ENCODE measurements at places on chromosomes 1 and 21. TPM values are rescaled to one million over a fixed set of nuclear protein-coding genes. Genes with fewer than 3 reads are reported as not detected.

- no peak overlapping the region for H3K4me3 ChIP-seq
- DNase-seq: no peak
- H3K36me3 ChIP-seq: no peaks in the 10 kb centered on the region
- H3K4me1 ChIP-seq: no peaks in the 10 kb centered on the region
These were observed 266.2 kb upstream of the PLXNA2 start for GRCh38 chr1:208510192-208510952.

- no peaks in the 10 kb centered on the region for H3K36me3 ChIP-seq
- peaks cover 18% of the 10 kb centered on the region for H3K4me1 ChIP-seq
- H3K4me3 ChIP-seq: no peak overlapping the region
- no peak overlapping the region for H3K27ac ChIP-seq
These were observed 52.0 kb downstream of the SLX9 start for GRCh38 chr21:44991538-44992483.

- peaks cover 34% of the 10 kb centered on the region for H3K4me1 ChIP-seq
- H3K36me3 ChIP-seq: no peaks in the 10 kb centered on the region
- peak within 1 kb of the TSS; percentile 94 for H3K27ac ChIP-seq
- H3K4me3 ChIP-seq: peak within 1 kb of the TSS; percentile 99
- peaks cover 43% of the 10 kb centered on the region for H3K27me3 ChIP-seq
These were observed at the start of gene CAMK2N1 for GRCh38 chr1:20485527-20486456. Gene CAMK2N1 (minus strand): TSS chr1:20486210. CDS start chr1:20485379, 831 bp downstream.

- no peak for DNase-seq
- no peak overlapping the region for H3K4me3 ChIP-seq
- H3K27ac ChIP-seq: no peak overlapping the region
- H3K36me3 ChIP-seq: no peaks in the 10 kb centered on the region
- H3K27me3 ChIP-seq: peaks cover 12% of the 10 kb centered on the region
These were observed 21.2 kb downstream of the PGLYRP3 start for GRCh38 chr1:153291514-153291913.

- H3K27ac ChIP-seq: no peak overlapping the region
- H3K4me1 ChIP-seq: no peaks in the 10 kb centered on the region
- DNase-seq: no peak
- H3K4me3 ChIP-seq: no peak overlapping the region
- no peaks in the 10 kb centered on the region for H3K36me3 ChIP-seq
- no peaks in the 10 kb centered on the region for H3K27me3 ChIP-seq
These were observed 316.5 kb upstream of the USP24 start for GRCh38 chr1:55531644-55532043.

GRCh38 chr1:41739061-41739955, 179.4 kb downstream of the HIVEP3 start:
- H3K27ac ChIP-seq: no peak overlapping the region
- no peaks in the 10 kb centered on the region for H3K27me3 ChIP-seq
- no peak overlapping the region for H3K4me3 ChIP-seq
- H3K4me1 ChIP-seq: peaks cover 21% of the 10 kb centered on the region
- no peaks in the 10 kb centered on the region for H3K36me3 ChIP-seq

DNA sequence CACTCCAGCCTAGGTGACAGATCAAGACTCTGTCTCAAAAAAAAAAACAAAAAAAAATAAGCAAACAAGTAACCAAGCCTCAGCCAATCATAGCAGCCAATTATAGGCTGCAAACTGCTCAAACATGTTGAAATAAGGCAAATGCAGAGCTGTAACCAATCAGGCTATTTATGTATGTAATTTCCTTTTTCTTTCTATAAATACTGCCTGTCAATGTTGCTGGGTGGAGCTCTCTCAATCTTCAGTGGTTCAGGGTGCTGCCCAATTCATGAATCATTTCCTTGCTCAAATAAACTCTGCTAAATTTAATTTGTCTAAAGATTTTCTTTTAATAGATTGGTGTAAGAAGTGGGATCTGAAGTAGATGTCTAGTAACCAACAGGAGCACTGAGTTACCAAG, 11.6 kb upstream of the CD1D start:
- H3K27me3 ChIP-seq: peaks cover 73% of the 10 kb centered on the region
- H3K4me1 ChIP-seq: no peaks in the 10 kb centered on the region
- H3K36me3 ChIP-seq: no peaks in the 10 kb centered on the region
- H3K27ac ChIP-seq: no peak overlapping the region
- DNase-seq: no peak

DNA sequence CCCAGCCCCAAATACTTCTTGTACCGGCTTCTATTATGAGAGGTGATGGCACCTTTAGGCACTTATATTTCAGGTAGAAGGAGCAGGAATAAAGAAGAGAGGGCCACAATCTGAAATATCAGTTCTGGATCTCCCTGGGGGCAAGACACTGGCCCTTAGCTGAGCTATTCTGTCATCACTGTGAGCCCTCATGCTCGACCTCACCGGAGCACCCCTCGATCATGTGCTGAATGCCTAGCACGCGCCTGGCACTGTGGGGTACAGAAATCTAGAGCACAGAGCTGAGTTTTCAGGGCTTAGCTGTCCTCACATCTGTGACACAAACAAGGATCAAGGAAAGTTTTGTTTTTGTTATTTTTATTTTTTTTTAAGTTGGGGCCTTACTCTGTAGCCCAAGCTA, 7.6 kb upstream of the MX1 start:
- no peak for DNase-seq
- no peak overlapping the region for H3K4me3 ChIP-seq
- no peaks in the 10 kb centered on the region for H3K36me3 ChIP-seq
- no peak overlapping the region for H3K27ac ChIP-seq
- H3K27me3 ChIP-seq: peaks cover 11% of the 10 kb centered on the region
- H3K4me1 ChIP-seq: peaks cover 13% of the 10 kb centered on the region

DNA sequence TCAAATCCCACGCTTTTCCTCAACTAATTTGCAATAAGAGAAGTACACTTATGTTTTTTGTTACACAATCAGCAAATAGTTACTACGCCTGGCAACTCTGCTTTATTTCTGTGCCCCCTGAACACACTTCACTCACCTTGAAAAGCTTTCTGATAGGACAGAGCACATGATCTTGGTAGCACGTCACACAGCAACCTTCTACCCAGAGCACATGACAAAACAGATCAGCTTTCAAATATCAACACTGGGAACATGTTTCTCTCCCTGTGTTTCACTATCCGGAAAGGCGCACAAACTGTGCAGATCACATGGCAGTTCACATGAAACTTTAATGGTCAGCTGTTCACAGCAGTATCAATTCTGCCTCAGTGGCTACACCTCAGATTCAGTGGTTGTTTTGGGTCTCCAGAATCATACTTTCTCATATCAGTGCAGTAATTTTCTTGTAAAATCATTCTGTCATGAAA, 2.2 kb downstream of the SLC19A2 start:
- H3K4me1 ChIP-seq: peaks cover 65% of the 10 kb centered on the region
- H3K27ac ChIP-seq: no peak overlapping the region
- peak overlapping the region; percentile 90 for H3K4me3 ChIP-seq
- no peaks in the 10 kb centered on the region for H3K27me3 ChIP-seq
- no peaks in the 10 kb centered on the region for H3K36me3 ChIP-seq

- H3K4me3 ChIP-seq: no peak overlapping the region
- no peak for DNase-seq
- no peak overlapping the region for H3K27ac ChIP-seq
These were observed 51.5 kb upstream of the EDARADD start for GRCh38 chr1:236342403-236343245.

GRCh38 chr21:28633839-28634555, 358.7 kb downstream of the LTN1 start:
- H3K27me3 ChIP-seq: no peaks in the 10 kb centered on the region
- DNase-seq: no peak
- no peaks in the 10 kb centered on the region for H3K36me3 ChIP-seq

- H3K36me3 ChIP-seq: no peaks in the 10 kb centered on the region
- no peak overlapping the region for H3K4me3 ChIP-seq
- no peak overlapping the region for H3K27ac ChIP-seq
- H3K4me1 ChIP-seq: no peaks in the 10 kb centered on the region
These were observed 20.1 kb downstream of the MCOLN3 start for GRCh38 chr1:85028151-85028550.

DNA sequence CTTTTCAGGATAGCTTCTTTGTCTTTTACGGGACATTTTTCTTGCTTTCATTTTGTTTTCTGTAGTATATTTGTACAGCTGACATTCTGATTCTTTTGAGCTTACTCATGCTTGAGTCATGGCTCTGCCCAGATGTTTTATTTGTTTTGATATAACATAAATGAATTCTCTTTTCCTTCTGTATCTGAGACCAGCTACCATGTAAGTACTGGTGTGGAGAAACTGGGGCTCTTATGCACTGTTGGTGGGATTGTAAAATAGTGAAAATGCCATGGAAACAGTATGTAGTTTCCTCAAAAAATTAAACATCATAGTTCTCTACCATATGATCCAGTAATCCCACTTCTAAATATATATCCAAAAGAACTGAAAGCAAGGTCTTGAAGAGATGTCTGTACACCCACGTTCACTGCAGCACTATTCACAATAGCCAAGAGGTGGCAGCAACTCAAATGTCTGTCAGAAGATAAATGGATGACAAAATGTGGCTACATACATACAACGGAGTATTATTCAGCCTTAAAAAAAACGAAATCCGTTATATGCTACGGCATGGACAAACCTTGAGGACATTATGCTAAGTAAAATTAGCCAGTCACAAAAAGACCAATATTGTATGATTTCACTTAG, 61.4 kb downstream of the EIF2B3 start:
- H3K27me3 ChIP-seq: no peaks in the 10 kb centered on the region
- no peaks in the 10 kb centered on the region for H3K4me1 ChIP-seq
- no peak for DNase-seq
- H3K27ac ChIP-seq: no peak overlapping the region
- H3K4me3 ChIP-seq: no peak overlapping the region

GRCh38 chr1:33272930-33273329, 16.6 kb downstream of the ZNF362 start:
- no peak for DNase-seq
- peak overlapping the region; percentile 16 for H3K27ac ChIP-seq
- H3K4me1 ChIP-seq: peaks cover 14% of the 10 kb centered on the region
- peaks cover 8% of the 10 kb centered on the region for H3K36me3 ChIP-seq
- H3K27me3 ChIP-seq: no peaks in the 10 kb centered on the region

DNA sequence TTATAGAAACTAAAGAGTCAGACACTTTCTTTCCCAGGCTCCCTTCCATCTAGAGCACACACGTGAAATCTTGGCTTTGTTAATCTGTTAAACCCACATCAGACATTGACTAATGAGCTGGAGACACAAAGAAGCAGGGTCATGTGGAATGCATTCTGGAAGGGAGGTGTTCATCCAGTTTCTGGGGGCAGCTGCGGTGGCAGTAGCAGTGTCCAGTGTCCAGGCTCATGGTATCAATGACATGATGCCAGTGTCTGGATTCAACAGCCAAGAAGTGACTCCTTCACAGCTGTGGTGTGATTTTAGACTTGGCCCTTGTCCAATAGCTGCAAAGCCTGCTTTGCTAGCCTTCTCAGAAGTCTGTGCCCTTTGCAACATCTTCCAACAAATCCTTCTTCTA, 95.2 kb downstream of the NTPCR start:
- no peaks in the 10 kb centered on the region for H3K27me3 ChIP-seq
- no peak overlapping the region for H3K4me3 ChIP-seq
- H3K4me1 ChIP-seq: peaks cover 4% of the 10 kb centered on the region
- H3K27ac ChIP-seq: peak overlapping the region; percentile 76
- no peak for DNase-seq

DNA sequence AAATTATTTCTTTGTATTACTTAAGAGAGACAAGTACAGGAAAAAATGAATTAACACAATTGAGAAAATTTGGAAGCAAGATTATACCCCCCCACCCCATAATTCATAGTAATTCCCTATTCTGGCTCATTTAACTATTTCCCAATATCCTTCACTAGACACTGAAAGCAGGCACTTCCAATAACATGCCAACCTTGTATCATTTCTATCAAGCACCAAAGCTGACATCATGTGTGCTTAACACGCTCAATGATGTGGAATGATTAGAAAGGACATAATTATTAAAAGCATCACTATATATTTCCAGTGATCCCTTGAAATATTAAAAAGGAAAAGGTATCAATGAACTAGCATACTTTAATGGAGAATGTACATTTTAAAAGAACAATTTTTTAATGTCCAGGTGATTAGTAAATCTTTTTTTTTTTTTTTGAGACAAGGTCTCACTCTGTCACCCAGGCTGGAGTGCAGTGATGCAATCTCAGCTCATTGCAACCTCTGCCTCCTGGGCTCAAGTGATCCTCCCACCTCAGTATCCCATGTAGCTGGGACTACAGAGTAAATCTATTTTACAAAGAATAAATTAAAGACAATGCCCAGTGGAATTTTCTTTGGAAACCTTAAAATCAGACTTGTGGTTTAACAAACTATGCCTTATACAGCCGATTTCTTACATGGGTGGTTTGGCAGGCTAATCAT, 443.9 kb downstream of the DSCAM start:
- no peaks in the 10 kb centered on the region for H3K27me3 ChIP-seq
- no peak overlapping the region for H3K27ac ChIP-seq
- H3K4me3 ChIP-seq: no peak overlapping the region
- DNase-seq: no peak
- H3K4me1 ChIP-seq: peaks cover 11% of the 10 kb centered on the region

DNA sequence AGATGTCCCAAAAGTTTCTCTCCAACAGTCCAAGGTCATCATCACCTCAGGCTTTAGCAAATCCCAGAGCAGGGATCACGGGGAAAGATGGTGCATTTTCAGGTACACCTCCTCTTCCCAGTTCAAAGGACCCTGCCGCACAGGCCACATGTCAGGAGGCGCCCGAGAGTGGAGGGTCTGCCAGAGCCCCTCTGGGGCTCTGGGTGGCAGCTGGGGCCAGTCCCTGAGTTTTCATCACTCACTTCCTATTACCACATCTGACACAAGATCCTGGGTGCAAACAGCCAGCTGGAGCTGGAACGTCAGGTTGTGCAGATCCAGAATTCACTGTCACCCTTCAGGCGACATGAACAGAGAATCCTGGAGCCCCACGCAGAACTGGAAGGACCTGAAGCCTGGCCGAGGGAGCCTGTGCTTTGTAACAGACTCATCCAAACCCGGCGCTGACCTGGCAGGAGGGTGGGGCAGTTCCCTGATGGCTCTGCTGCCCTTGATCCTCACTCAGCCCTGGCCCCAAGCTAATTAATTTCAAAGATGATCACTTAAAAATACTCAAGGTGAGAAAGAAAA, 8.8 kb downstream of the TMEM63A start:
- peaks cover 8% of the 10 kb centered on the region for H3K4me1 ChIP-seq
- H3K4me3 ChIP-seq: no peak overlapping the region
- H3K27me3 ChIP-seq: no peaks in the 10 kb centered on the region
- H3K36me3 ChIP-seq: no peaks in the 10 kb centered on the region
- H3K27ac ChIP-seq: no peak overlapping the region
- no peak for DNase-seq

DNA sequence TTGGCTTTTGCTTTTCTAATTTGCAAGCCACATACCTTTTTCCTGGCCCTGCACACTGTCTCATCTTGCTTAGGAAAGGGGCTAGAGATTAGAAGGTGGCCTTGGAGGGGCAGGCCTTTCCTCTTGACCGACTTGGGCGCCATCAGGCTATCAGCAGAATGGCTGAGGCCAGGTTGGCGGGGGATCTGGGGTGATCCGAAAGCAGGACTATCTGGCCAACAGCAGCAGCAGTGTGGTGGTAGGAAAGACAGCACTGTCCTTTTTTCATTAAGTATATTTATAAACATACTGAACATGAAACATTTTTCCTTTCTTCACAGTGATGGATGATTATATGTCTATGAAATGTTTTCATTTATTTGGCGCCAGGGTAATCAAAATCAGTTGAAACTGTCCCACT, 23.5 kb upstream of the RUNX1 start:
- H3K27me3 ChIP-seq: no peaks in the 10 kb centered on the region
- H3K27ac ChIP-seq: no peak overlapping the region
- H3K4me1 ChIP-seq: peaks cover 13% of the 10 kb centered on the region

Gene GTF2B
- 22.4 TPM for total RNA-seq

Gene CFAP141
- not detected for total RNA-seq

Gene KDF1
- total RNA-seq: not detected

Gene OR2T33
- not detected for total RNA-seq

Gene KRTAP21-2
- total RNA-seq: not detected

Gene CCDC30
- 6.9 TPM for total RNA-seq

Gene OR2T35
- not detected for total RNA-seq

Gene HOOK1
- 2.1 TPM for total RNA-seq

Gene APOBEC4
- not detected for total RNA-seq

Gene MEF2D
- total RNA-seq: 17.3 TPM

Data from neural crest cell (in vitro differentiated cells).